ENCODE measurements at places on chromosomes 5 and 9.

- no peak for DNase-seq
- H3K4me1 ChIP-seq: no peaks in the 10 kb centered on the region
- no peaks in the 10 kb centered on the region for H3K36me3 ChIP-seq
- H3K4me3 ChIP-seq: no peak overlapping the region
- no peak overlapping the region for H3K27ac ChIP-seq
These were observed 96.8 kb upstream of the TAS2R1 start for GRCh38 chr5:9726931-9727330.

GRCh38 chr9:5895782-5896181, 5.1 kb downstream of the MLANA start:
- no peak overlapping the region for H3K27ac ChIP-seq
- no peaks in the 10 kb centered on the region for H3K4me1 ChIP-seq
- no peaks in the 10 kb centered on the region for H3K27me3 ChIP-seq
- no peak for DNase-seq
- H3K4me3 ChIP-seq: no peak overlapping the region

GRCh38 chr9:17775656-17776055, 196.8 kb downstream of the SH3GL2 start:
- DNase-seq: no peak
- H3K36me3 ChIP-seq: no peaks in the 10 kb centered on the region
- no peaks in the 10 kb centered on the region for H3K27me3 ChIP-seq
- H3K27ac ChIP-seq: no peak overlapping the region

DNA sequence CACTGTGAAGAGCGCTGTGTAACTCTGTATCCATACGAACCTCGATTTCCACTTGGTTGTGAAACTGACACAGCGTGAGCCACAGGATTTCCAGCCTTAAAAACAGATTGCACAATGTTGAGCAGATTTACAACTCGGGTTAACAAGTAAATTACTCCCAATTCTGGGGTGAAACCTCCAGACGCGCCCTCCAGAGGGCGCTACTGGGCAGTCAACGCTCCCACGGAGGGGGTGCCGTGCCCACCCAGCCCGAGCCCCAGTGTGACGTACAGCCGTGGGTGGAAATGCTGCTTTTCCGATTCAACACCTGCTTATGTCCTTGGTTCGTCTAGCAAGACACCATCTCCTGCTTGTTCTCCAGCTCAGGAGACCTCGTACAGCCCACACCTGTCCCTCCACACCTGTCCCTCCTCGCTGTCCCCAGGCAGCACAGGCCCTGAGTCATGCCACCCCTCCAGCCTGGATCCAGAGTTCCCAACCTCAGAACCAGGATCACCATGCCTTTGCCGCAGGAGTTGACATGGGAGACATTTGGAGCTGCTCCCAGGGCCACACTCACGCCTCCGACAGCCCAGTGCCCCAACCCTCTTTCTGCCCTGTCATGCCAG, 34.4 kb upstream of the SLC6A3 start:
- H3K4me3 ChIP-seq: peak overlapping the region; percentile 59
- H3K27ac ChIP-seq: peak overlapping the region; percentile 100
- H3K36me3 ChIP-seq: peaks cover 20% of the 10 kb centered on the region
- peak; percentile 77 for DNase-seq

DNA sequence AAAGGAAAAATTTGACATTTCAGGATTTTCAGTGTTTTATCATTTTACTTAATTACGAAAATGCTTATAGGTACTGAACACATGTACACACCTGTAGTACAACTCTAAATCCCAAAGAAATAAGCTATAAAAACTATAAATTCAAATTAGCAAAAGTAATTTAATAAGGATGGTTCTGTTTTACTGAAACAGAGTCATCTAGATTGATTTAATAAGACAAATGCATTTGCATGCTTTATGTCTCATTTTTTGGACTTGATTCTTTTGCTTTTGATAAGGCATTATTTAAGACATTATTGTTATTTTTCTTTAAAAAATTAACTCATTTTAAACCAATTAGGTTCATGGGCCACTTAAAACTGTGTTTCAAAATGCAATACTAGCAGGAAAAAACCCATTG, 201.2 kb downstream of the PIK3R1 start:
- H3K4me1 ChIP-seq: peaks cover 4% of the 10 kb centered on the region
- DNase-seq: no peak
- H3K4me3 ChIP-seq: no peak overlapping the region

DNA sequence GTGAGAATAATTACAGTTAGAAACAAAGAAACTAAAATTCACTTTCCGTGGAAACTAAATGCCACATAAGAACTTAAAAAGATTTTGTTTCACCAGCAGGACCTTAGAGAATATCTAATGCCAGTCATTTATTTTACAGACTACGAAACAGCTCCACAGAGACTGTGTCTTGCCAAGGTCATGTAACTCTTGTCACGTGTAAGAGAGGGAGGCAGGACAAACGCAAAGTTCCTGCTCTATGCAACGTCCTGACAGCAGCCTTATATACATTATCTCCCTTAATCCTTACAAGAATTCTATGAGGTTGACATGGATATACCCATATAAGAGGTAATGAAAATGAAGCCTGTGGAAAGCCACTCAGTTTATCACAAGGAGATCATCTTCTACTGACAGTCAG, 39.4 kb downstream of the CTNNAL1 start:
- no peaks in the 10 kb centered on the region for H3K4me1 ChIP-seq
- no peaks in the 10 kb centered on the region for H3K27me3 ChIP-seq
- no peaks in the 10 kb centered on the region for H3K36me3 ChIP-seq
- no peak for DNase-seq
- H3K27ac ChIP-seq: no peak overlapping the region

DNA sequence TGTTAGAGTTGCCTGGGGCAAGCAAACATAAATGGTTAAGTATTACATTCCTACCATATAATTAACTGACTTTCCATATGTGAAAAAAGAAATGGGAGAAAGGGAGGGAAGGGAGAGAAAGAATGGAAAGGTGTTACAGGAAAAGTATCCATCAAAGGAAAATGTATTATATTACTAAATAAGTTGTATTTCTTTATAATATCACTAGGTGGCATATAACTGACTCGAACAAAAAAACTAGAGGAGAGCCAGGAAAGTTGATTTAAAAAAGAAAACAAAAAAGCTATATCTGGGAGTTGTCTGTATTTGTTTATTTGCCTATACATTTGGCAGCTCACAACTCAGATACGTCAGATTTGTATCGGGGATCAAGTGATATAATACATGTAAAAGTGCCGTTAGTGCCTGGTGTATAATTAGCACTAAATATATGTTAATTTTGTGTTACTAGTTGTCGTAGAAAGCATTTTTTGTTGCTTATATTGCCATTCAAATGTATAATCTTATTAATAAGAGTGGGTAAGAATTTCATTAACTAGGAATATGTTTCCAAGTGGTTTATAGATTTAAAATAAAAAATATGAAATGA, 59.6 kb upstream of the ADAMTS19 start:
- H3K4me3 ChIP-seq: no peak overlapping the region
- no peaks in the 10 kb centered on the region for H3K4me1 ChIP-seq
- no peaks in the 10 kb centered on the region for H3K27me3 ChIP-seq

All from memory B cell (primary cell).